ENCODE measurements at places on chromosomes 6 and 20. TPM values are rescaled to one million over a fixed set of nuclear protein-coding genes. Genes with fewer than 3 reads are reported as not detected.
A peak's percentile ranks its signal among the peaks of the same experiment; 100 is the strongest.

Gene LY6G5C
- 2.1 TPM for total RNA-seq

GRCh38 chr6:35970181-35970580, 49.3 kb upstream of the SRPK1 start:
- no peak for DNase-seq

DNA sequence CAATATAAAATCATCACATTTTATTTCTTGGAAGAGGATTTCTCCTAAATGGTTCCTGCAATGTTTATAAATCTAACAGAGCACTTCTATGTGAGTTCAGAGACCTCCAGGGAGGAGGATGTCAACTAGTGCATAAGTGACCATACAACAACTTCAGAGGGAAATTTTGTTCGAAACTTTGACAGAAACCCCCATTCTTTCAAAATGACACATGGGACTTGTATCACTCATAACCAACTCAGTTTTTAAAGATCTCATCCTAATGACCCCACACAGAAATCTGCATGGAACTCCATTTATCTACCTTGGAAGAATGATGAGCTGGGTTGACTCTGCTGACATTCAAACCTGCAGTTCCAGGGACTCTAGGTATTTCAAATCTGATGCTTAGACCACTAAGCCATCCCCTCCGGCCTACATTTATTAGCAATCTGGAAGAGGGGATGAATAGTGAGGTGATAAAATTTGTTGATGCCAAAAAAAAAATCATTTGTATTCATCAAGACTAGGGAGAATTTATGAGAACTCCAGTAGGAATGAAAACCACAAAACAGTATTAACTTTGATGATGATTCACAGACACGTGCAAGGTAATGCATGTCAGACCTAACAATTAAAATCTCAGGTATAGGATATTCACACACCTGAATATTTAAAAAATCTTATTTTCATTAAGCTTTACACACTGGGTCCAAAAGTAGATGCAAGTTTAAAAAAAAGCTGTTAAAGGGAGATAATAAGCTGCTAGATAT, 153.0 kb downstream of the REV3L start:
- DNase-seq, result no peak

DNA sequence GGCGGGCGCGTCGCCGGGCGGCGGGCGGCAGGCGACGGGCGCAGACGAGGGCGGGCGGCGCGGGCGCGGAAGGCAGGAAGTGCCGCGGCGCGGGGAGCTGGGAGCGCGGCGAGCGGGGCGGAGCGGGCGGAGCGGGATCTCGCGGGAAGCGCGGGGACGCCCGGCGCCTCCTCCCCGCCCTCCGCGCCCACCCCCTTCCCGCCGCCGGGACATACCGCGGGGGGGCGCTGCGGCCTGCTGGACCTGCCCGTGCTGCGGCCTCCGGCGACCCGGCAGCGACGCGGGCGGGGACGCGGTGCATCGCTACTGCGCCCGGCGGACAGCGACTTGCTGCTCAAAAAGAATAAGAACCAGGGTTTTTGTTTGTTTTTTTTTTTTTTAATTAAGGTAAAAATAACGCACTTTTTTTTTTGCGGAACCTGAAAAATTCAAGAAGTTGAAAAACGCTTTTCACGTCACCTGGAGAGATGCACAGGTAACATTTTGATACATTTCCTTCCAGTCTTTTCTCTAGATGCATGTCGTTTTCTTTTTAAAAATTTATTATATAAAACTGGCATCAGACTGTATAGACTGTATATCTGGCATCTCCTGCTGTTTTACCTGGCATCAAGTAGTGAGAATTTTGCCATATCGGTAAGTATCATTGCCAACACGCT, at the start of gene CENPB:
Gene CENPB, minus strand, starts transcription at position 76 of the 659 bp plus-strand sequence. CDS start 257 bp downstream, outside the sequence.
- DNase-seq, result peak; percentile 89

Gene HLA-DQA2
- not detected for total RNA-seq

GRCh38 chr6:46421939-46422338, 69.3 kb downstream of the RCAN2 start:
- DNase-seq, result no peak

GRCh38 chr6:9704989-9705388, 709.9 kb downstream of the TFAP2A start:
- DNase-seq, result no peak

DNA sequence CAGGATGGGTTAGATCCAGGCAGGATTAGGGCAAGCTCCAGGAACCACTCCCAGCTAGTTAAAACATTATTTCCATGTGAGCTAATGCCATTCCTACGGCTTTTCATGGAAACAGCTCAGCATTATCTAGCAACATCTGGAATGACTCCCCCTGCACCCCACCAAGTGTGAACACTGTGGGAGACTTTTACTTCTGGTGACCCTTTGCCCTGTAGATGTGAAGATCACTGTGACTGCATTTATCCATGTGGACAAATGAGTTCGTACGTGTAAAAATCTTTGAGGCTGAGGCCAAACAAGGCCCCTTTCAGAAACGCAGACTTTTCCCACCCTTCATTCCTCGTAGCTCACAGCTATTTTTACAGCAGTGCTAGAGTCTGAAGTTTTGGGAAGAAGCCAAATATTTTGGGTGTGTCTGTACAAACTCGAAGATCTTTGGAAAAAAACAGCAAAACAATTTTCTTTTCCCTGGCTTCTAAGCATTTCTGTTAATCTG, 221.8 kb upstream of the SOX4 start:
- DNase-seq, result no peak

Gene POPDC3
- total RNA-seq, result 48.2 TPM

- no peak for DNase-seq
These were observed 118.3 kb upstream of the GRIK2 start for GRCh38 chr6:101275251-101275650.

Gene DUSP22
- total RNA-seq, result 61.0 TPM

DNA sequence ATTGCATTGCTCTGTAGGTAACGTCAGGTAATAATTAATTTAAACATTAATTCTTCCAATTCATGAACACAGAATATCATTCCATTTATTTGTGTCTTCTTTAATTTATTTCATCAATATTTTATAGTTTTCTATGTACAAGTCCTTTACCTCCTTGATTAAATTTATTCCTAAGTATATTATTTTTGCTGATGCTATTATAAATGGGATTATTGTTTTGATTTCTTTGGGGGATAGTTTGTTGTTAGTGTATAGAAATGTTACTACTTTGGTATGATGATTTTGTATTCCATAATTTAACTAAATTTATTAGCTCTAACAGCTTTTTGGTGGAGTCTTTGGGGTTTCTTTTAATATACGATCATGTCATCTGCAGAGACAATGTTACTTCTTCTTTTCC, 44.7 kb upstream of the CCND3 start:
- no peak for DNase-seq

- DNase-seq, result peak; percentile 73
These were observed 12.0 kb downstream of the CD83 start for GRCh38 chr6:14129575-14129974.

- peak; percentile 86 for DNase-seq
These were observed 578 bp downstream of the RGL2 start for GRCh38 chr6:33297956-33298772.

DNA sequence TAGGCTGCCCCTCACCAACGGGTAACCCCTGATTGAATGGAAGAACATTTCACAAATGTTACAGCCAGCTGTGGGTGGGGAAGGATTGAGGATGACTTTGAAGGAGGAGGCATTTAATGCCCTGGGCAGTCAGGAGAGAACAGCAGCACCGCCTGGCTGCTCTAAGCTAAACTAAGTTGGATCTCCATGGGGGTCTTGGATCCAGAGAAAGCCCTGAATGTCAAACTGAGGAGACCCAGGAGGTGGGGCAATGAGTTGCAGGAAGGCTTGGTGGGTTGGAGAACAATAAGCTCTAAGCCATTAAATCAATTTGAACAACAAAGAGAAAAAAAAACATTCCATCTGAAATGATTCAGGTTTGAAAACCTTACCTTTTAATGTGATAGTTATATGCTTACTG, 35.4 kb downstream of the TMX4 start:
- DNase-seq, result no peak

DNA sequence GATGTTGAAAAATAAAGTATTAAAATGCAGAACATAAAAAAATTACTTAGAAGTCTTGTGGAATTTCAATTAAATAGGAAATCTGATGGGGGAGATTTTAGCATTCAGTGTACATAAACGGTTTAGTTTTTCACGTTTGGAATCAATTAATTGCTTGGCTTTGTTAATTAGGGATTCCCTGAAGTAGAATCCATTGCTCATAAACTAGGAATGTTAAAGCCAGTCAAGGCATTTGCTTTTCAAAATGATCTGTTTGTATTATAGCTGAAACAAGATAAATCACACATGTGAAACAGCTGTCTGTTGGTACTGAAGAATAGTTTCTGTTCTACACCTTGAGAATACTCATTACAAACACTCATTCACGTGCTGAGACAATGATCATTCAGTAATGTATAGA, 297.9 kb downstream of the TBC1D7 start:
- no peak for DNase-seq

Gene FNDC1
- 1.3 TPM for total RNA-seq

- DNase-seq, result no peak
These were observed 101.9 kb upstream of the NAA20 start for GRCh38 chr20:19915111-19915798.

Gene MARCKS
- total RNA-seq, result 28.9 TPM

DNA sequence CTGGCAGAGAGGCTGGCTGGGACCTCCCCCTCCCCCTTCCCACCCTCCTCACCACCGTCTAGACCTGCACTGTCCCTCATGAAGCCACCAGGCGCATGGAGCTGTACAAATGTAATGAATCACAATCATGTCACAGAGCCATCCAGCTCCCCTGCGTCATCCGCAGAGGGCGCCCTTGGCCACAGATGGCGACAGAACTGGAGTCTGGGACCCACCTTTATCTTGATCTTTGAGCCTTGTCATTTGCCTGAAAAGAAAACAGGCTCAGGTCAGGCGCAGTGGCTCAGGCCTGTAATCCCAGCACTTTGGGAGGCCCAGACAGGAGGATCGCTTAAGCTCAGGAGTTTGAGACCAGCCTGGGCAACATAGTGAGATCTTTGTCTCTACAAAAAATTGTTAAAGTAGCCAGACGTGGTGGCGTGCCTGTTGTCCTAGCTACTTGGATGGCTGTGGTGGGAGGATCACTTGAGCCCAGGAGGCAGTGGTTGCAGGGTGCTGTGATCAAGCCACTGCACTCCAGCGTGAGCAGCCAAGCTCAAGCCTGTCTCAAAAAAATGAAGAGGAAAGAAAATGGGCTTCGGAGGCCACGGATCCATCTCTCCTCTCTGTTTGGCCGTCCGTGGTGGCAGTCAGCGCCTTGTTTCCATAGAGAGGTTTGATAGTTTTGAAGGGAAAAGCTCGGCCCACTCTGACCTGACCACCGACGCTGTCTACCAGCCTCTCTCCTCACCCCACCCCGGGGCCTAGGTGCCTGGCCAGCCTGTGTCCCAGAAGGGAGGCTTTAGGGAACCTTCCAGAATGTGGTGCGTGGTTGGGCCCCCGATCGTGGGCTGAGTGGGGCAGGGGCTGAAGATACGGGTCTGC, 6.2 kb downstream of the COL9A3 start:
- peak; percentile 57 for DNase-seq

Gene SPEF1
- not detected for total RNA-seq

DNA sequence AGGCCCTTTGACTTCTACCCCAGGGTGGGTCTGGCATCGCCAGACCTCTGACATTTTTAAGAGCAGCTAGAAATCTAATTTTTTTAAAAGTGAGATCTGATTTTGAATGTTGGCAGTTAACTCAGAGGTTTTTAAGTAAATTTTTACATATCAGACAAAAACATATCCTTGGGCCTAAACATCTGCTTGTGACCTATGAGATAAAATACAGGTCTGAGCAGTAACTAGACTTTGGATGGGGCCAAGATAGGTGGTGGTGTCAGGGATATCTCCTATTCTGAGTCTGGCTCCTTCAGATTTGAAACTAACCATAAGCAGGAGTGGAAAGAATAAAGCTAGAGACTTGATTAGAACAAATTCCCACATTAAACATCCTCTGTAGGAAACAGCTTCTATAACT, 17.6 kb downstream of the RALY start:
- no peak for DNase-seq

GRCh38 chr6:110534731-110535492, 58.5 kb upstream of the SLC22A16 start:
- no peak for DNase-seq

- DNase-seq, result no peak
These were observed 52.3 kb upstream of the L3MBTL3 start for GRCh38 chr6:129966125-129966524.

Gene APOBEC2
- total RNA-seq, result 80.1 TPM

Gene LAMP5
- total RNA-seq, result not detected

- no peak for DNase-seq
These were observed 123.7 kb downstream of the IRF4 start for GRCh38 chr6:515267-515666.

DNA sequence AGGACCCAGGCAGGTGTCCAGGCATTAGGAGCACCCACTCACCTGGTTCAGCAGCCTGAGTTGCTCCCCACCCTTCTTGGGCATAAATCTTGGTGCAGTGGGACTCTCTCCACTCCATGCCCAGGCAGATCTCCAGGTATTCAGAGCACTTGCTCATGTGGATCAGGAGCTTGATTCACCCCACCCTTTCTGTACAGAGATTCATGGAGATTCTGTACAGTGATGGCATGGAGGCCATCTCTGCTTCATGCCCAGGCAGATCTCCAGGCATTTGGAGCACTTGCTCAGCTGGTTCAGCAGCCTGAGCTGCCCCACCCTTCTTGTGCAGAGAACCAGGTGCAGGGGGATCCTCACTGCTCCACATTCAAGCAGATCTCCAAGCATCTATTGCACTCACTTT, 44.1 kb downstream of the BEND6 start:
- DNase-seq, result no peak

GRCh38 chr6:170203212-170203611, 87.7 kb downstream of the DLL1 start:
- DNase-seq, result no peak

DNA sequence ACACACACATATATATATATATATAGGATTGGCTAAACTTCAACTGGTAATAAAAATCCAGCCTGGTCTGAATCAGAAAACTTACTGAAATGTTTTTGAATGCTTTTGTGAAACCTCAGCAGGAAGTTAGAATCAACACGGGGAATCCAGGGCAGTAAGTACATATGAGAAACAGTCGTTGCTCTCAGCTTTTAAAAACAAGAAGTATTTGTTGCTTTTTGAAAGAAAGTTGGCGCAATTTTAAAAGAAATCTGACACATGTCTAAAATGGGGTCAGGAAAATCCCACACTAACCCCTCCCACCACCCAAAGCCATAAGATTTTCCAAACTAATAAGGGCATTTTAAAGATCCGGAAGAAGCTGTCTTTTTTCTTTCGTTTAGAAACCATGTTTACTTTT, 11.5 kb upstream of the CCDC170 start:
- DNase-seq, result no peak

Gene OR2H1
- not detected for total RNA-seq

Gene PIGT
- 116 TPM for total RNA-seq

Gene RIN2
- total RNA-seq, result 60.9 TPM

DNA sequence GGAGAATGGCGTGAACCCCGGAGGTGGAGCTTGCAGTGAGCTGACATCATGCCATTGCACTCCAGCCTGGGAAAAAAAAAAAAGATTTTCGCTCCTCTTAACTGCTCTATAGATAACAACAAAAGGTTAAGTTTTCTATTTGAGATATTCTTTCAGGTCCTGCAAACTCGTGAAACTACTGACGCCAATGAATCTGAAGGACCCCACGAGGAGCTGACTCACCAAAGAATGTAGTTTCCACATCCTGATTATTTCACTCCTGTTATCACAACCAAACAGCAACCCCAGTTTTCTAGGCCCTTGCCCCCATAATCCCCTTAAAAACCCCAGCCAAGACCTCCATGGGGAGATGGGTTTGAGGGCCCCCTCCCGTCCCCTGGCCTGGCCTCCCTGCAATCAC, 58.7 kb downstream of the OTOR start:
- no peak for DNase-seq

GRCh38 chr6:1322156-1322555, 10.3 kb downstream of the FOXQ1 start:
- no peak for DNase-seq

Data from right cardiac atrium (tissue), 5 donors.